ENCODE measurements at places on chromosomes 5 and 9. TPM values are rescaled to one million over a fixed set of nuclear protein-coding genes. Genes with fewer than 3 reads are reported as not detected.
A peak's percentile ranks its signal among the peaks of the same experiment; 100 is the strongest.

Gene PDLIM4
- polyA plus RNA-seq, result 11.1 TPM

Gene ACTL7B
- polyA plus RNA-seq, result not detected

Gene SYNPO
- 85.9 TPM for polyA plus RNA-seq

Gene SCGB3A2
- polyA plus RNA-seq, result 0.73 TPM

Gene SPINK6
- polyA plus RNA-seq, result not detected

DNA sequence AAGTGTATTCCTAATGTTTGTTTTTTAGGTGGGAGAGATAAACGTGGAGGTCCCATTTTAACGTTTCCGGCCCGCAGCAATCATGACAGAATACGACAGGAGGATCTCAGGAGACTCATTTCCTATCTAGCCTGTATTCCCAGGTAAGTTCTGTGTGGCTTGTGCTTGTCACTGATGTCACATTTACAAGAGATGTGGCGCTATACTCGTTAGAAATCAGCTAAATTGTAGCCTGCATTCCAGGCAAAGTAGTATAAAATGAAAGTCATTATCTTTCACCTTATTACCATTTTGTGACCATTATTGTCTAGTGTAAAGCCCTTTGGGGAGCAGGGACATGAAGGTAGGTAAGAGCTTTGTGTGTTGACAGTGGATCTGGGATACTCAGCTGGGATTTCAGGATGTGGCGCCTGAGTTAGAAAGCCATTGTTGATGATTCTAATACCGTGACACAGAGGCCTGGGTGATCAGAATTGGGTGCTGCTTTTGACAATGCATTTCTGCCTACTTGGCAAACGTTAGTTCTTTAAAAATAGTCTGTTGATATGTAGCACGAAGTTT is 137.2 kb downstream of the TRIO start:
- DNase-seq, result no peak

GRCh38 chr5:157463621-157464518 is 3.9 kb downstream of the NIPAL4 start:
- no peak for DNase-seq

DNA sequence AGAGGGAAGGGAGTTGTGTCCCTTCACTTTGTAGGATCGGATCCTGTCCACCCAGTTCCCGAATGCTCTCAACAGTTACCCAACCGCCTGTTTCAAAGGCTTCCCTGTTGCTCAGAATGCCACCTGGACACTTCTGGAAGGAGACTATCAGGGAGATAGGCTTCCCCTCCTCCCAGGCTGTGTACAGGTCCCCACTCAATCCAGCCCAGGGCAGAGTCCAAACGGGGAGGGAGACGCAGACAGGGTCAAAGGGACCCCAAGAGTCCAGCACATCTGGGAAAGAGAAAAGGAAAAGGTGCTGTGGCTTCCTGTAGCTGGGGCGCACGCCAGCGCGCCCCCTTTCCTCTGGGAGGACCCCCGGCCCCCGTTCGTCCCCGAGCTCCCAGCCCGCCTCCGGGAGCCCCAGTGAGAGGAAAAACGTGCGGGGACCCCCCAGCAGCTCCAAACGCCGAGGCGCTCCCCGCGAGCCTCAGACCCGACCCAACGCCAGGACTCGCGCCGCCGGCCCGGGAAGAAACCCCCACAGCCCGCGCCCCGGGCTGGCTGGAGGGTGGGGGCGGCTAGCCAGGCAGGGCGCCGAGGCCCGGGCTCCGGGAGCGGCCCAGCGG is 640 bp downstream of the SURF4 start:
- DNase-seq, result no peak

DNA sequence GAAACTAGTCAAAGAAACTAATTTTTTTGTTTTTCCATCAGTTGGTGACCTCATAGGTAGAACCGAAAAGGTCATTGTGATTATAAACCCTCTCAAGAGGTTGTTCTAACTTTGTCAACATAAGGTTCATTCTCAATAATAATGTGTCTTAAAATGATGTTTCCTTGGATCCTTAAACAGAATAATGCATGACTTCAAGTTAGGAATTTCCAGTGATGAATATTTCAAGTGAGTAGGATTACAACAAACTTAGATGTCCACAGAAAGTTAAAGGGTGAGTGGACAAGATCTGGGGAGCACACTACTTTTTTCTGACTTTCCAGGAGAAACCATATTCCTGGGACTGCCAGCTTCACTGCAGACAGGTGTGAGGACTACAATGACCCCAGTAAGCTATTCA is 239.0 kb upstream of the PTGER4 start:
- DNase-seq, result no peak

DNA sequence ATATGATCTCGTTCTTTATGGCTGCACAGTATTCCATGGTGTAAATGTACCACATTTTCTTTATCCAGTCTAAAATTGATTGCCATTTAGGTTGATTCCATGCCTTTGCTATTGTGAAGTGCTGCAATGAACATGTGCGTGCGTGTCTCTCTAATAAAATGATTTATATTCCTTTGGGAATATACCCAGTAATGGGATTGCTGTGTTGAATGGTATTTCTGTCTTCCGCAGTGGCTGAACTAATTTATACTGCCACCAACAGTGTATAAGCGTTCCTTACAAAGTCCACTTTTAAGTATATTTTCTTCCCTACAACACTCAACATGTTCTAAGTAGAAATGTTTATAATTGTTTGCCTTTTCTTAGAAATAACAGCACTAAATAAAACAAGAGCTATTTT is 521.9 kb downstream of the DTWD2 start:
- no peak for DNase-seq

DNA sequence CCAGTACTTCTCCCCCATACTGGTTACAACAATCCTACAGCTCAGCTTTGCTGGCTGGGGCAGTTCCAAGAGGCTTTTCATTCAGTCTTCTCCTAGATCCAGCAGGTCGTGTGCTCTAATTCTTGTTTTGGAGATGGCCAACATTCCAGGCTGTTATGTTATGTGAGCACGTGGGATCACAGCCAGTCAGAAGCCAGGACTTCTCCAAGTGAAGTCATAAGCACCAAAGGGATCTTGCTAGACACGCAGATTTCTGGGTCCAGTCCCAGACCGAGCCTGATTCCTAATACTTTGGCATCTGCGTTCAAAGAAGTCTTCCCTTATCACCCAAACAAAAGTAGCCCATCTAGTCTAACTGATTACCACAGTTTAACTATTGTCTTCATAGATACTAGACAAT is 1.4 kb upstream of the LARP1 start:
- DNase-seq, result peak; percentile 47

DNA sequence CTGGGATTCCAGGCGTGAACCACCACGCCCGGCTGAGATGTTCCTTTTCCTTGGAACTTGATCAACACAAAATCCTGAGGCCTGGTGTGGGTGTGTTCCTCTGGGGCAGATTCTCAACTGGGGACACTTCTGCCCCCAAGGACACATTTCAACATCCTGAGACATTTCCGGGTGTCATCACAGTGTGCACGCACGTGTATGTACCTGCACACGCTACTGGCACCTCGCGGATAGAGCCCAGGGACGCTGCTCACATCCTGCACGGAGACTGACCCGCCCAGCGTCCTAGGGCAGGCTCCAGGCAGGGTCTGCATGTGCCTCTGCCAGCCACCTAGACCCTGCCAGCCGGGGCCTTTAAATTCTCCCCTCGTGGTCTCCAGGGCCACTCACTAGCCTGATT is 8.0 kb downstream of the SAPCD2 start:
- no peak for DNase-seq

DNA sequence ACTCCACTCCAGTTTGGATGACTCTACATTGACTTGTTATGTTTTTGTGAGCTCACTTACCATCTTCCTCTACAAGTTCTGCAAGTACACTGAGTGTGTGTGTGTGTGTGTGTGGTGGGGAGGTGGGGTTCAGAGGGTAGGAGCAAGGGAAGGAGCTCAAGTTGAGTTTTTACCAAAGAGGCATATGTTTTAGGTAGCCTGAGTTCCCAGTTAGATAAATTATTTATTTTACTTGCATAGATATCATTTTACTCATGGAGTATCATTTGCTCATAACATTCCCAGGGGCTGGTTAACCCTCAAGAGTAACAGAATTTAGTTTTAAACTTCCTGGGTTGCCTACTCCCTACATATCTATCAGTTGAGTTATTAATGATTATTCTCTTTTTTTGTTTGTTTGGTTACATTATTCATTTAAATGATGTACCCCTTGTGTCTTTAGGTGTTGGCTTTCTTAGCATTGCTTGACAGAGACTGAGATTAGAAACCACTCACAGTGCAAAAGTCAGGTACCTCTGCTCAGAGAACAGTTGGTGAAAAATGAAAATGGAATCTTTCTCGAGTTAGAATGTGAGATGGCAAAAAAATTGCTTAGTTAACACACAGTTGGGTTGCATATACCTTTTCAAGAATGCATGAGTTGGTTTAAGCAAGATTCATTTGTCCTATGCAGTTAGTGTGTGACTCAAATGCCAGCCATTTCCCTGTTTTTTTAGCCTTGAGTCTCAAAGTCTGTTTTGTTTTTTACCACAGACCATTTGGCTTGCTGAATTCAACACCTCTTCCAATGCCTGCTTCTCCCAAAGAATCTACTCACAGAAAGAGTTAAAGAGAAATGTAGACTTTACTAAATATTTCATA is 29.2 kb downstream of the TNFSF8 start:
- DNase-seq, result no peak

Measured in left kidney (tissue), 8 donors.